ENCODE measurements at places on chromosomes 12 and 14. TPM values are rescaled to one million over a fixed set of nuclear protein-coding genes. Genes with fewer than 3 reads are reported as not detected.

GRCh38 chr14:94239406-94239805 is 53.7 kb downstream of the SERPINA10 start:
- no peak for DNase-seq

DNA sequence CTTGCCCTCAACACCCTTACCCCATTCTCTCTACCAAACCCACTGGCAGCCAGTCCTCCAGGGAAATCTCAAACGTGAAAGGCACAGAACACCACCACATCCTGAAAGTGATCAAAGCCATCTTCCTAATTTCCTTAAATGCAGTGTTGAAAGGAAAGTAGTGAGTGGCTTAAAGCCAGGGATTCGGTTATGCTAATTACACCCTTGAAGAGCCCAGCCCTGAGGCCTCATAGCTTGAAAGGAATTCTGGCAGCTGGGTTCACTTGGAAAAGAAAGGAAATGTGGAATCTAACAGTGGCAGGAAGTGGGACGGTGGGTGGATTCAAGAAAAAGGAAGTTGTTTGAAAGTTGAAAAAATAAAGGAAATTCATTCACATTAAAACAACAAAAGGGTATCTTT is 73.0 kb upstream of the FICD start:
- no peak for DNase-seq

GRCh38 chr12:26340649-26341048 is 145.3 kb downstream of the SSPN start:
- no peak for DNase-seq

DNA sequence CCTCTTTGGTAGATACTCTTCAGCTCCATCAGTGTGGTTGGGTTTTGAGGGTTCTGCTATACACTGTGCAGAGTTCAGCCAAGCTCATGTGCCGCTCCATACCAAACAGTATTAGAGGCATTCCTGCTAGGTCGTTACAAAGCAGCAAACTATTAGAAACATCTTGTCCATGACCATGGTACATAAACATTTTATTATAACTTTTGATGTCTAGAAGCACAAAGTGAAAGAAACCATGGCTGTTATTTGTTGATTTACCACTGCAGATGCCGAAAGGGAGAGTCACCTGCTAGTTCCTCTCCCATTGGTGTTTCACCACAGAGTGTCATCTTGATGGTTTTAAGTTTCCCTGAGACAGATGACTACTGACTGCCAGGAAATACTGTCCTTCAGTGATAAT is 242.0 kb downstream of the ADAMTS20 start:
- DNase-seq, result no peak

The TEX22 gene
- 1.3 TPM for total RNA-seq
